ENCODE measurements at places on chromosomes 1 and 21. TPM values are rescaled to one million over a fixed set of nuclear protein-coding genes. Genes with fewer than 3 reads are reported as not detected.

DNA sequence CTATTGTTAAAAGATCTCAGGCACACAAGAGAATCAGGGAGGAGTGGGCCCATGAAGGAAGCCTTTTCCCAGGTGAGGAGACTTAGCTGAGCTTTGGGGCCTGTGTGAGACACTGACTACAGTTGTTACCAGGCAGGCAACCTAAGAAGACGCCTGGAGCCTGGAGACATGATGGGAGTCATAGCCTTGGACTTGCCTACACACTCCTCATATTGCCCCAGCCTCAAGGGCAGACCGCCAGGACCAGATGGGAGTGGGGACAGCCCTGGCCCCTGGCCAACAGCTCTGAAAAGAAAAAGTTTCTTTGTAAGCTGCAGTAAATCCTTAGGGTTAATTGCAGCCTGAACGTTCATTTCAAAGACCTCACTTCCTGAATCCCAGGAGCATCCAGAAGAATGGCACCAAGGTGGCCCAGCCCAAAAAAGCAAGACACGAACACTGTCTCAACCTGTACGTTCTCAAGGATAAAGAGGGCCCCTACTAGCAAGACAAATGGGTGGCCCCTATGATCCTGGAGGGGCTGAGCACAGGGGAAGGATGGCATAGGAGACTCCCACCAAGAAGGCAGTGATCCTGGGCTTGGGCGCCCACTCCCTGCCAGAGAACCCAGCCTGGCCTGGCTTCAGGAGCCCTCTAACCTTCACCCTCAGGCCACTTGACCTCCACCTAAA is 33.2 kb upstream of the BTG2 start:
- DNase-seq, result no peak

- no peak for DNase-seq
Measured at GRCh38 chr21:17455451-17455850, 57.4 kb upstream of the CXADR start.

DNA sequence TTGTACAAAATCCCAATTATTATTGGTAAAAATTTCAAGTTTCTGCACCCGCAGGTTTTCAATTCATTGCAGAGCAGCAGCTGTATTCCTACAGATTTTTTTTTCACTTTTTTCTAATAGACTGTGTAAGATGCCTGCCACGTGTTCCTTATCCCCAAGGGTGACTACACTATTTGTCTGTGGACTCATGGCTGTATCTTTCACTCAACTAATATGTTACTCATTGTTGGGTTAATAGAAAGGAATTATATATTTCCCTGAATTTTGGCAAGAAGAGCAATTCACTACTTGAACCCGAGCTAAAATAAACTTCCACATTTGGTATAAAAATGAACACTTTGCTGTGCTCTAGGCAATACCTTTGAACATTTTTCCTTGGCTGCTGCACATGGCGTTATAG is 158.7 kb downstream of the NCAM2 start:
- no peak for DNase-seq

Gene SPATA21
- polyA plus RNA-seq, result 0.04 TPM

DNA sequence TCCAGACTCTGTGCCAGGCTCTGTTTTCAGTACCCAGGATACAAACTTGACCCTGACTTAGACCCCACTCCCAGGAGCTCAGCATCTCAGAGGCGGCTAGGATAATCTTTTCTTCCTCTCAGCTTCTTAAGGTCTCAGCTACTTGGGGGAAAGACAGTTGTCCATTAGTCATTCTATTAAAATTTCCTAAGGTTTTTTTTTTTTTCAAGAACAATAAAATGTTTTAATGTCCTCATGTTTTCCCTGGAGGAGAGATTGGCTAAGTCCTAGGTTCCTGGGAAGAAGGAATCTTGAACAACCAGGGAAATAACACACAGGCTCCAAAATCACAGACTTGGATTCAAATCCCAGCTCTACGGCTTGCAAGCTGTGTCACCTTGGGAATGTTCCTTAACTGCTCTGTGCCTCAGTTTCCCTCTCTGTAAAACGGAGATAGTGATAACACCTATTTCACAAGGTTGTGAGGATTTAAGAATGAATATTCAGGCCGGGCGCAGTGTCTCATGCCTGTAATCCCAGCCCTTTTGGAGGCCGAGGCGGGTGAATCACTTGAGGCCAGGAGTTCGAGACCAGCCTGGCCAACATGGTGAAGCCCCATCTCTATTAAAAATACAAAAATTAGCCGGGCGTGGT is 33.0 kb downstream of the CDK18 start:
- no peak for DNase-seq

- no peak for DNase-seq
Measured at GRCh38 chr1:101738475-101738874, 258.3 kb downstream of the OLFM3 start.

Gene ANGPTL1
- polyA plus RNA-seq, result 2.7 TPM

Gene CLDN19
- polyA plus RNA-seq, result 119 TPM

GRCh38 chr1:198647055-198647454 is 8.2 kb downstream of the PTPRC start:
- no peak for DNase-seq

DNA sequence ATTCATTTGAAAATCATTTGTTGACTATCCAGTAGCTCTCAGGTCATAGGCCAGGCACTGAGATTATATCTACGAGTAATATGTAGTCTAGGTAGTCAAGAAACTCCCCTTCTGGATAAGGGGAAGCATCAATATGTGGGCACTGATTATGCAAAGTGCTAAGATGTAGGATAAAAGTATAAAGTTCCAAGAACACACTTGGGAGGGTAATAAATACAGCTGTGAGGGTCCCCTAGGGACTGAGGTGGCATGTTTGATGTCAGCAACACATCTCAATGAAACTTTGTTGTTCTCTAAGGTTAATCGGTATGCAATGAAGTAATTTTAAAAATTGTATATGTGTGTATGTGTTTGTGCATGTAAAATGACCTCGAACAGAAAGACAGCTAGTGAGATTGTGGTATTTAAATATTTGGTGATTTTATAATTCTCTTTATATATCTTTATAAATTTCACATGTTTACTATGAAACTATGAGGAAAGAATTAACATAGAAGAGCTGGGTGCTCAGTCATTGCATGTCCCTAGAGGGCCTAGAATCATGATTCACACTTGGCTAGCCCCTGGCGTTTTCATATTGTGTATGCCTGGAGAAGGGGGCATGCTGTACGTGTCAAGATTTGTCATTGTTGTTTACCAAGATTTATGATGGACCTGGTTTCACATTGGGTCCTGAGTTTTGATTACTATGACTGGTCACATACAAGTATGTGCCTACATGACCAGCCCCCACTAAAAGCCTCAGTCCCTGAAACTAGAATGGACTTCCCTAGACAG is 140.1 kb upstream of the DUSP10 start:
- no peak for DNase-seq

Gene OR2G6
- not detected for polyA plus RNA-seq

- DNase-seq, result no peak
Measured at GRCh38 chr1:174652569-174653280, 205.0 kb downstream of the GPR52 start.

Gene IL12RB2
- polyA plus RNA-seq, result 0.81 TPM

Gene SEC16B
- 5.4 TPM for polyA plus RNA-seq

DNA sequence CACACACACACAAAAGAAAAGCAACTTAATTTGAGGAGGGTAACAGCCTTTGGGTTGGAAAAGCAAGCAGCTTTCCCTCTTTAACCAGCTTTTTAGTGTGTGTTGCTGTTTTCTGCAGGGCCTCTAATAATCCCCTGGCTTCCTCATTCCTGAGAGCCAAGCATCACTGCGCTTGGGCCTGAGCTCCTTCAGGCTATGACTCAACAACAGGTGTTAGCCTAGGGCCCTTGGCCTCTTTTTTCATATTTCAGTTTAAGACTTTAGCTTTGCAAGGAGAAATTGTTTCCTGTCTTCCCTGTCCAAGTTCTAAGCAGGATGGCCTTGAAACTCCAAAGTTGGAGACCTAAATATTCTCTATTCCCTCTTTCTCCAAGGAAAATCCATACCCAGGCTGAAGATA is 26.2 kb upstream of the SNX27 start:
- DNase-seq, result peak; percentile 38

DNA sequence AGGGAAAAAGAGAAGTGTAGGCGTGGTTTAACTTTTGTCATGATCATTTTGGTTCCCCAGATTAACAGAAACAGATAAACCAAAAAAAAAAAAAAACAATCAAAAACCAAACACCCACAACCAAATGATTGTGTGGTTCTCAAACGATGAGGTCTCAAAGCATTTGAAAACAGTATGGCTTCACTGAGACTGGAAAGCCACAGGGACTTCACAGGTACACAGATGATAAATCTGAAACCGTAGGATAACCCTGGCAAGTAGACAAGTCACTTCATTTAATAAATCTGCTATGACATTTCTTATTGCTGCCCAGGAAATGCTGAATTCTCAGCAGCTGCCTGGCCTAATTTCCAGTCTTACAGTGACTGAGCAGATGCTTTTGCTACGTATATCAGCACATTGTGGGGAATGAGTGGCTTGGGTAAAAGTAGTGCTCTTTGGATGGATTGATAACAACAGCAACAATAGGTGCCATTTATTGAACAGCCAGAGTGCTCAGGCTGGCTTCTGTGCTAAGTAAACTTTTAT is 6.1 kb downstream of the ST6GALNAC3 start:
- DNase-seq, result no peak

Gene SLC1A7
- 0.09 TPM for polyA plus RNA-seq

- DNase-seq, result no peak
Measured at GRCh38 chr21:34544032-34544496, 32.1 kb upstream of the KCNE1 start.

Gene RNF186
- 0.36 TPM for polyA plus RNA-seq

DNA sequence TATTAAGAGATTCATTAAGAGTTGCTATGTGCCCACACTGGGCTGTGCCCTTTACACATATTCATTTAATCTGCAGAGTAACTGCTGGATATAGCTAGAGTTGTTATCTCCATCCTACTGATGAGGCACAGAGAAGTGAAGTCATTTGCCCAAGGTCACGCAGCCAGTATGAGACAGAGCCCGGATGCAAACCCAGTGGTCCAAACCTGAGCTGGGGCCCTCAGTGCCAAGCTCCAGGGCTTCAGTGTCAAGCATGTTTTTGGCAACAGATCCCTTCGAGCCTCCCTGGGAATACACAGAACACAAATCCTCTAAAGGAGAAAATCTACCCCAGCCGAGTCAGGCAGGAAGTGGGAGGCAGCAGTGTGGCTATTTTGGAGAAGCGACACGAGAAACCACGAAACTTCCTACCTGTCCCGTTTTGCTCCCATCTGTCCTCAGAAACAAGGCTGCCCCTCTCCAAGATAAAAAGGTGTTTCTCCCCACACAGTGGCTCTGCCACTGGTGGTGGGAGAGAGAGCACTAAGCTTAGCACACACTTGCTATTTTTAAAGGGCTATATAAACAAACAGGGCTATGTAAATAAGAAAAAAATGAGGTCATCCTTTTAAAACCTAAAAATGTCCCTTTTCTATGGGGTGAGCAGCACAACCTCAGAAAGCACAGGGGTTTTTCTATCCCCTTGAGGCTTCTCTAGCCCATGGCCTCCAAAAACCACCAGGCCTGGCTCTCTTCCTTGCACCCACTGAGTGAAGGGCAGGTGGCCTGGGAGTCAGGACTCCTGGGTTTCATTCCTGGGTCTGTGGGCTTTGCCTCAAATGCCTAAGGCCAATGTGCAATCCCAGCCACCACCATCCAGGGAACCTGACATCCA is 138.6 kb upstream of the EDN2 start:
- no peak for DNase-seq

DNA sequence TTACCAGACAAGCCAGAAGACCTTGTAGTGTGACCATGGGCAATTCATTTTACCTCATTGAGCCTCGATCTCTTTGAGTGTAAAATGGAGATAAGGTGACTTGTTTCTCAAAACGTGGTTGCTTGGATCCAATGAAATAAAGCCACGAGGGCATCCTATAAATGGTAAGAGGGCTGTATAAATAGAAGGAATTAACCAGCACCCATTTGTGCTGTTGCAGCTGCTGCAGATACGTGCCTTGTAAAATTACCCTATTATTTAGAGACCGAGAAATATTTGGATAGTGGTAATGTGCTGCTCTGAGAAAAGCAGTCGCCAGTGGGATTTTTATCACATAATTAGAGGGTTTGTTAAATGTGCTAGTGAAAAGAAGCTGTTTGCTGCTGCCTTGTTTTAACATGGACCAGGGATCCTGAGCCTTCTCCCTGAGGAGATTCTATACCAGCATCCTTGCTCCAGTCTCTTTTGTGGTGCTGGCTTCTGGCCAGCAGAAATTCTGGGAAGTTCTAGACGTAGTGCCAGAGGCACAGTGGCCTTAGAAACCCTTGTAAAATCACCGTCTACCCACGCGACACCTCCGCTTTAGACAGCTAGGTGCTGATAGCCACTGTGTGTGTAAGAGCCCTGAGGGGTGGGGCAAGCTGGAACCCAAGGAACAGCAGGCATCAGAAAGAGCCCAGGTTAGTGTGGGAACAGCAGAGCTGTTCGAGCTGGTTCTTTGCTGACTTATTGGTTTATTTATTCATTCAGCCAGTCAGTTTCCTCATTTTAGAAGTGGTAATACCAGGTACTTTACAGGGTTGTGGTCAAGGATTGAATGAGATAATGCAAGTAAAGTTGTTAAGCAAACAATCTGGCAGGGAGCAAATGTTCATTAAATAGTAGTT is 137.5 kb downstream of the NOS1AP start:
- DNase-seq, result no peak

Gene AADACL4
- 2.7 TPM for polyA plus RNA-seq

DNA sequence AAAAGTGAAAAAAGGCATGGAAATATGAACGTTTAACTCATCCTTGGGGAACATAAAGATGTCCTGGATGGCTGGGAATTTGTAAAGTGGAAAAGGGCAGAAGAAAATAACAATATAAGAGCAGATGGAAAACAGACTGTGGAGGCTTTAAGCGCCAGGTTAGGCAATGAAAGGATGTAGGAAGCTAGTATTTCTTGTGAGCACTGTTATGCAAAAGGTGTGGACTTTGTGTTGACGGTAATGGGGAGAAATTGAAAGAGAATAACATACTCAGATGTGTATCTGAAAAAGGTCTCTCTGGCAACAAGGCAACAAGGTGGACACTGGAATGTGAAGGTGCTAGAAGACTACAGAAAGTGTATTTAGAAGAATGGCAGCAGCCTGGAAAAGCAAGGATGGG is 411.8 kb downstream of the PLPP3 start:
- DNase-seq, result no peak

DNA sequence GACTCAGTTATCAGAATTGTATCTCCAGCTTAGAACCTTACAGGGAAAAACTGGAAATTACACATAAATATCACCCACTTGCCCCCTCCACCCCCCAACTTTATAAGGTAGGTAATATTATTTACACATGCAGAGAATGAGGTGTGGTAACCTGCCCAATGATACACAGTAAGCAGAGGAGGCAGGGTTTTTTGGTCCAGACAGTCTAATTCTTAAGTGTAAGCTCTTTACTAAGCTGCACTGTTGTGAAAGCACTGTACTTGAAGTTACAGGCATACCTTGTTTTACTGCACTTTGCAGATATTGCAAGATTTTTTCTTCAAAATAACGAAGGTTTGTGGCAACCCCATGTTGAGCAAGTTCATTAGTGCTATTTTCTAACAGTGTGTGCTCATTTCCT is 24.8 kb upstream of the MYOCOS start:
- no peak for DNase-seq

Data from renal pelvis (tissue), 12 donors.